ENCODE measurements at places on chromosomes 13 and 19.

GRCh38 chr19:55109527-55110291 is 7.7 kb downstream of the PPP1R12C start:
- no peak for DNase-seq

DNA sequence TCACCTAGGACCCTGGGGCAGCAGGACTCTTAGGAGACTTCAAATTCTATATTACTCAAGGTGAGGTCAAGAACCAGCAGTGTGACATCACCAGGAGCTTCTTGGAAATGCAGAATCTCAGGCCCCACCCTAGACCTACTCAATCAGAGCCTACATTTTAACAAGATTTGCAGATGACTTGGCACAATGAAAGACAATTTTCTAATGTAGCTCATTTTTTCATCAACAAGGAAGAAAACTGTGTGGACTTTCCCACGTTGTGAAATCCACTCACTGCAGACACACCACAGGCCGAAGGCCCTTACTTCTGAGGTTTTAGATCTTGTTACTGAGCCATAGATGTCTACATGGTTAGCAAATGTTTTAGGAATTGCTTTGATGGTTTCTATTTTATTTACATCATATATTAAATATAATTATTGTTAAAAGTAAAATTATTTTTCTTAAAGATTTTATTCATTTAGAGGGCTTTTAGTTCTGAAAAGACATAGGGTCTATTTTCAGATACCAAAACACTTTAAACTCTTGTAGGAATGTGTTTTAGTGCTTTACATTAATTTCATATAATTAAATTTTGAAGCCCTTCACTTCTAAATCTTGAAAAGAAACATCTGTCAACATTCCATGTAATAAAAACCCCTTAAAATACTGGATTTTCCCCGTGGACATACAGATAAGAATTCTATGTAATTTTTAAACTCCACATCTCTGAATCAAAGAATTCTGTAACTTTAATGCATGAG is 18.5 kb upstream of the STARD13 start:
- no peak for DNase-seq

DNA sequence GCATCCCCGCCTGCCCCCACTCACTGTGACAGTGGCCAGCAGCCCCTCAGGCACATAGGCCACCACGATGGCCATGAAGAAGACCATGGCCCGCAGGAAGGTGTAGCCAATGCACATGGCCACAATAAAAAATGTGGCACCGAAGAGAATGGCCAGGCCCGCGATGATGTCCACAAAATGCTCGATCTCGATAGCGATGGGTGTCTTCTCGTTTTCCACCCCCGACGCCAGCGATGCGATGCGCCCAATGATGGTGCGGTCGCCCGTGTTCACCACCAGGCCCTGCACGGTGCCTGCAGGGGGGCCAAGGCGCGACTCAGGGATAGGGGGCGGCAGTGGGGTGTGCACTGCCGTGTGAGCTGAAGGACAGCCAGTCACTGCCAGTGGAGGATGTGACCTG is 3.7 kb downstream of the ATP4A start:
- no peak for DNase-seq

DNA sequence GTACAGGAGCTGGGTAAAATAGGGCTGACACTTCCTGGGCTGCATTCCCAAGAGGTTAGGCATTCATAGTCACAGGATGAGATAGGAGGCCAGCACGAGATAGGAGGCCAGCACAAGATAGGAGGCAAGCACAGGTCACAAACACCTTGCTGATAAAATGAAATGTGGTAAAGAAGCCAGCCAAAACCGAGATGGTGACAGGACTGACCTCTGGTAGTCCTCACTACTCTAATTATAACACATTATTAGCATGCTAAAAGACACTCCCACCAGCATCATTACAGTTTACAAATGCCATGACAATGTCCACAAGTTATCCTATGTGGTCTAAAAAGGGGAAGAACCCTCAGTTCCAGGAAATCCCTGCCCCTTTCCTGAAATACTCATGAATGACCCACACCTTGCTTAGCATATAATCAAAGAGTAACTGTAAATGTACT is 20.9 kb upstream of the IGSF23 start:
- no peak for DNase-seq

DNA sequence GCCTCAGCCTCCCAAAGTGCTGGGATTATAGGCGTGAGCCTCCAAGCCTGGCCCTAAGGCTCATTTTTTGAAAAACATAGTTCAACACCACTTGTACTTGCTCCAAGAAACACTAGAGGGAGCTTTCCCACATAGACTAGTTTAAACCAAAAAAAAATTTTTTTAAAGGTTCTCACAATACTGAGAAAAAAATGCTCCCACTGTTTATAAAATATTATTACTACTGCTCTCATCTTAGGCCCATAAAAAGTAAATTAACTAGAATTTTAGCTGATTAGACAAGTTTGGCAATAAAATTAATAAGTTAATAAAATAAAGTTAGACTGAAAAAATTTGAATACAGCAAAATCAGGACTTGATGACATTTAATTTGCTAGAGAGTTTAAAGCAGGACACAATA is 109.5 kb downstream of the TBC1D4 start:
- no peak for DNase-seq

DNA sequence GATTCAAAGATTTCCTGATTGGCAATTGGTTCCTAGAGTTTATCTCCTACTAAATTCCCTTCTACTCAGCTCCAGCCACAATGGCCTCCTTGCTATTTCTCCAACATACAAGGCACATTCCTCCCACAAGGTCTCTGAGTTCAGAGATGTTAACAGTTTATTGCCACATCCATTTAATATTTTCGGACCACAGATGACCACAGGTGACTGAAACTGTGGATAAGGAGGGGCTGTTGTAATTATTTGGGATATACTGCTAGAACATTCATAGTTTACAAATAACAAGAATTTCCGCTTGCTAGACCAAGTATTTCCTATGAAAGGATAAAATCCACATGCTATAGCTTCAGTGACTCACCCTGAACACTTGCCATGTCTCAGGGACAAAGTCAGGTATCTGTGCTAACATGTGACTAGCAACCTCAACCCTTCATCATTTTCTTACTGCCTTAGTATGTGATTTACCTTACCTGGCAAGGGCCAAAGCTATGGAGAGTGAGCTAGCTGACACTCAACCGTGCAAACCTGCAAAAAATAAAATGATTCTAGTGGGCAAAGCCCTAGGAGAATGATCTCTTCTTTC is 117.7 kb downstream of the TBC1D4 start:
- DNase-seq = no peak

DNA sequence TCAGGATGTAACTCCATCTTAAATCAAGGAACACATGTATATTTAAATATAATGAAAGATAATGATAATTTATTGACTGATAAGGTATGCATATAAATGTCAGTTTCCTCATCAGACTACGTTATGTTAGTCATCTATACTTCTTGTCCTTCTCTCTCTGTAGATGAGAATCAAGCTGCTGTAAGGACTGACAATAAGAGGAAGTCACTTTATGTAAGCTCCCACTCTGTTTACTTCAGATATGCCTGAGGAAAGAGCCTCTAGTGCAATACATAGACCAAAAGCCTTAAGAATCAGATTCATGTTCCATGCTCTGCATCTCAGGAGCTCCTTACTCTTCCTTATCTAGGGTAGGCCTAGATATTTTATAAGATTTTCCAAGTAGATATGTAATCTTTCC is 9.6 kb upstream of the SLITRK6 start:
- DNase-seq = no peak

DNA sequence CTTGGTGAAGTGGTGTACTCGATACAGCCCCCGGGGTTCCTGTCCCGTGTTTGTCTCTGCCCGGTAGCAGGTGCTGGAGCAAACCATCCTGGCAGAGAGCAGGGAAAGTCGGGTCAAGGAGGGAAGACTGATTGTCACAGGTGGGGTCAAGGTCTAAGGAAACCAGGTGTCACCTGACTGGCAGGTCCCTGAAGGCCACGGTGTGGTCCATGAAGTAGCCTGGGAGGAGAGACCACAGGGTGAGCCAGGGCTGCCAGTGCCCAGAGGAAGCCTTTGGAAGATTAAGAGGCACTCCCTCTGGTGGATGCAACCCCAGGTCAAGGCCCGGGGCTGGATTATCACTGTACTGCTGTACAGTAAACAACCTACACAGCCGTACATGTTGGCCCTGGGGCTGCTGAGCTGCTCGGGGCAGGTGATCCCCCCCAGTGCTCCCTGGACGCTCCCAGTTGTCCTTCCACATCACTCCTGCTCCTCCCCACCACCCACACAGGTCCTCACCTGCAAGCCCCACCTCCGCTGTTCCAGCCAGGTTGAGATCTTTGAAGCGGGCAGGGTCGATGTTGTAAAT is 6.0 kb upstream of the CCER2 start:
- no peak for DNase-seq

DNA sequence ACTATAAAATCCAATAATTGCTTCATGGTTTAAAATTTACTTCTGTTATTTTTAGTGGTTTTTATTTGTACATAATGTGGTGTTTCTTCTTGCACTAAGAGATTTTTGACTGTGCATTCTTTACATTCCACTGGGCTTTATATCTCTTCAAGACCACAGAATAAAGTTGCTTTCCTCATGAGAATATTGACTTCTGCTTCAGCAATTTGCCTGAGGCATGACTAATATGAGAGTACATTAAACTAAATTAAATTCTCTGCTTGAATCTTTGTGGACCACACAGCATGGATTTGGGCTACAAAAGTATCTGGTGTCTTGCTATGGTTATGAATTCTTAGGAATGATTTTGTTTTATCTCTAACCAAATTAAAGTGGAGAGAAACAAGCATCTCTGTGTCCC is 1463.4 kb upstream of the PCDH20 start:
- DNase-seq = no peak

GRCh38 chr19:10815007-10815536 is 20.9 kb downstream of the TMED1 start:
- no peak for DNase-seq

GRCh38 chr19:6092329-6093286 is 17.7 kb downstream of the RFX2 start:
- DNase-seq = no peak

DNA sequence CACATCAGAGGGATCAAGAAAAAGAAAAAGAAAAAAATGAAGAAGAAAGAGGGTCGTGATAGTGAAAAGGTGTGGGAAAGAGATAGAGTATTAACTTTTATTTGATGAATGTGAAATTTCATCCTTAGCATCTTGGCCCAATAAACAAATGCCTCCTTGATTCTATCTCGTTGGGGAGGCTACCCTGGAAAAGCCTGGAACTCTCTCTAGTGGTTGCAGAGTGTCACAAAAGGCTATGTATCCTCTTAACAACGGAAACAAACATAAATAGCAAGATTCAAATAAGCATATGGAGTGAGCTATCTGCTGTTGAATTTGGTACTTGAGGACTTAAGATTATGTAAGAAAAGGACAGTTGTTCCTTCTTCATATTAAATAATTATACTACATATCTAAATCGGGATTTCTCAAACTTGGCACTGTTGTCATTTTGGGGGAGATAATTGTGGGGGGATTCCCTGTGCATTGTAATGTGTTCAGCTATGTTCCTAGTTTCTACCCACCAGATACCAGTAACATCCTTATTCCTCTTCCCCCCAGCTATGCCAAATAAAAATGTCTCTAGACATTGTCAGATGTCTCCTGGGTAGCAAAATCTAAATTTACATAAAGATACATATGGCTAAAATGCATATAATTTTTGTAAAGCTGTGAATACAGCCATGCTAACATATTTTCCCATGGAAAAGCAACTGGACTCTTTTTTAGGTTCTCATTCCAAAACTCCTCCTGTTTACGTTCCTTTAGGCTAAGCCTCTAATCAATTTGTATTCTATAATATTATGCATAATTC is 557.2 kb downstream of the DCT start:
- DNase-seq = no peak

GRCh38 chr13:48908381-48909055 is 67.2 kb upstream of the FNDC3A start:
- no peak for DNase-seq

DNA sequence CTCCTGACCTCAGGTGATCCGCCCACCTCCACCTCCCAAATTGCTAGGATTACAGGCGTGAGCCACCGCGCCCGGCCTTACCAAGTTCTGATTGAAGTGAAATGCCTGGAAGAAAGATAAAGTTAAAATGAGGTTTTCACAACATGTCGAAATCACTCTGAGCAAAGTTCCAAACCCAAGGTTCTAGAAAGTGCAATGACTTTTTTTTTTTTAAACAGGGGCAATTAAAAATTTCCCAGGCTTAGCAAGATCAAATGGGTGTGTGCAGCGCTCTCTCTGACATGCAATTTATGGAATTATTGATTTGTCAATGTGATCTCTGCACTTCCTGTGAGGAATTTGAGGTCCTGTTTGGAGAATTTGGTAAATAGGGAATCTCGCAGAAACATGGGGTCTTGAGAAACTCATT is 12.8 kb upstream of the MAP2K2 start:
- DNase-seq = no peak

- DNase-seq = no peak
Observed at GRCh38 chr13:41053384-41053826, 7.9 kb upstream of the WBP4 start.

DNA sequence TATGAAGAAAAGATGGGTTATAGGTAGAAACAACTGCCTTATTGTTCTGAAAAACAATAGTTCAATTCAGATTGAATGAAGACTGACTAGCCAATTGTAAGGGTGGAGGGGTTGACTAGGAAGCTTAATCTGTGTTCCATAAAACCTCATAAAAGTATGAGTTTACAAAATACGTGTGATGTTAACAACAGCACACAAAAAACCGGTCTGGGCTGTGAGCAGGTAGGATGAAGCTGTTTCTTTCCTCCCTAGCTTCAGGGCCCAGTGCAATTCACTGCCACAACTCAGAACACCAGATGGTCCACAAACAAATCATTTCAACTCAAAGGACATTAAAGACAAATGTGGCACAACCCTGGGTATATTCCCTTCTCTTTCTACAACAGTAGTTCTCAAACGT is 3.2 kb downstream of the OXGR1 start:
- DNase-seq = no peak

DNA sequence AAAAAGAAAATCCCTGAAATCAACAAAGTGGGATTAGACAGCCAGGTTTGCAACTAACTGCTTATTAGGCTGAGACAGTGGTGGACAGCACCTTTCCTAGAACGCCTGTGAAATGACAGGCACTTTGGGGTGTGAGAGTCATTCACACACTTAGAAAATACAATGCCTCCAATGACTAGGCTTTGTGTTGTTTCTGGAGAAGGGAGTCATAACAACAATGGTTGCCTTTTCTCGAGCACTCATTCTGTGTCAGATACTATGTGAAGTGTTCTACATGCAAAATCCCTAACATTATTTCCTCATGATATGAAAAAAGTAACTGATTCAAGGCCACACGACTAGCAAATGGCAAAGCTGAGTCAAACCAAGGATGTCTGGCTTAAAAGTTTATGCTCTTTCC is 41.2 kb downstream of the SACS start:
- no peak for DNase-seq

- no peak for DNase-seq
Observed at GRCh38 chr19:5011476-5012238, 42.7 kb downstream of the KDM4B start.

DNA sequence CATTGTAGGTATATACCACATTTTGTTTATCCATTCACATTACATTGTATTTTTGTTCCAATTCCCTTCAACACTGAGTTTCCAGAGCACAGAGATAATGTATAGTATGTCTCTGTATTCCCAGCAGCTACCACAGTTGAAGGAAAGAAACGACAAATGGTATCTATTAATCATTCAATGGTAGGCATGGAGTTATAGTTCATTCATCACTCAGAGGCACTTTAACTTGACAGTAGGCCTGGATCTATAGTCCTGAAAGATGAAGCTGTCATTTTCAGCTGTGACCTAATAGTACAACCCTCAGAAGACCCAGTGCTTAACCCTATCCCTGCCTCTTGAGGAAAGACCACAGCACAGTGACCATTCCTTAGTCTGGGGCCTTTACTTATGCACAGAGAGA is 163.0 kb upstream of the TMTC4 start:
- DNase-seq = no peak

- DNase-seq = no peak
Observed at GRCh38 chr19:5086725-5087439, 118.0 kb downstream of the KDM4B start.

Measured in Panc1 (cell line).